Left lung (tissue), 14 donors: ENCODE measurements at places on chromosomes 2 and 18. TPM values are rescaled to one million over a fixed set of nuclear protein-coding genes. Genes with fewer than 3 reads are reported as not detected.

The PRPF40A gene
- total RNA-seq, result 68.8 TPM

The THSD7B gene
- 0.44 TPM for total RNA-seq

The IRS1 gene
- total RNA-seq, result 15.9 TPM

The CETN1 gene
- not detected for total RNA-seq

DNA sequence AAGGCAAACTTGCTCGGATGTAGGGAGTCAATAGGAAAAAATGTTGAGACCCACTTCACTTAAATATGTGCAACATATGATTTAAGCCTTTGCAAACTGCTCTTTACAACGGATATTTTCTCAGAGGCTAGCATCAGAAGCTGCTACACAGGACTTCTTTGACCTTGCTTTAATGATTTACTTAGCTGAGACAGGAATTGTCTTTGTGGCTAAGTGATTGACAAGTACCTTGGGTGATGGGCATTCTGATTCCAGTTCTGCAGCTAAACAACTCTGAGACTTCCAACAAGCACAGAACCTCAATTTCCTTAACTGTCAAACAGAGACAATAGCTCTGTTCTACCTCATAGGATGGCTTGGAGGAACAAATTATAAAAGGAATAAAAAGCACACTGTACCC, 150.2 kb downstream of the NCKAP5 start:
- H3K36me3 ChIP-seq, result no peaks in the 10 kb centered on the region
- H3K4me1 ChIP-seq, result peaks cover 4% of the 10 kb centered on the region
- no peak for DNase-seq
- H3K27ac ChIP-seq, result no peak overlapping the region
- H3K4me3 ChIP-seq, result no peak overlapping the region
- no peaks in the 10 kb centered on the region for H3K27me3 ChIP-seq

DNA sequence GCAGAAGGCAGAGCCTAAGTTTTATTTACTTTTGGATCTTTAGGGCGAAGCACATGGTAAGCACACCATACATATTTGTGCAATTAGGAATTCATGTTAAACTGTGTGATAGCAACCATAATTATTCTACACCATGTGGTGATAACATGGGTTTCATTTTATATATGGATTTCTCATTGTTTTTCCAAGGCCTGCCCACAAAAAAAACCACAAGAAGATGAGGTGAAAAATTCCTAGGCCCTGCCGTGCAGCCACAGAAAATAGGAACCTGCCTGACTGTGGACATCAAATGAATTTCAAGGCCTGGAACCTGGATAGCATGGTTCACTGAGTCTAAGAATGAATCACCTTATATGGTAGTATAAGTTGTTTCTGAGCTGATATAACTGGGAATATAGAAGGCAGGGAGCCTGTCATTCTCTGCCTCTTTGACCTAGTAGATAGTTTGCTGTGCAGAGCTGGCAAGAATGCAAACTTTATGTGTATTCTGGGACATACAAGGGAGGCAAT, 22.4 kb upstream of the SSB start:
- no peaks in the 10 kb centered on the region for H3K36me3 ChIP-seq
- no peak for DNase-seq
- no peaks in the 10 kb centered on the region for H3K4me1 ChIP-seq
- H3K4me3 ChIP-seq, result no peak overlapping the region

DNA sequence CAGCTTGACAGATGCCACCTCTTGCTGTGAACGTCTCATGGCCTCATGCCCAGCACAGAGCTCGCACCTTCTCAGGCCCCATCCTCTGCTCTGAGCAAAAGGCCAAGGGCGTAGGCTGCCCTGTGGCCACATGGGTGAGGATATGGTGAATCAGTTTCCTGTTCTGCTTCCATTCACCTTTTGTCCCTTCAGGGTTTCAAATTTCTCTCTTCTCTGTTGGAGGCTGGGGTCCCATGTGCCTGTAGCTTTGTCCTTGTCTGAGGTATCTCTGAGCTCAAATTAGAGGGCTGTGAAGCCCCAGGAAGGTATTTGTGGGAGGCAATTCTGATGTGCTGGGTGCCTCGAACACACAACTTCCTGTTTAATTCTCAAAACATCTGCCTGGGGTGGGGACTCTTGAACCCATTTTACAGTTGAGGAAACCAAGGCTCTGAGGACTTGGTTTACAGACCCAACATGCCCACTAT, 29.0 kb downstream of the ZAP70 start:
- H3K4me3 ChIP-seq, result no peak overlapping the region
- no peaks in the 10 kb centered on the region for H3K36me3 ChIP-seq
- DNase-seq, result no peak
- H3K27me3 ChIP-seq, result peaks cover 6% of the 10 kb centered on the region
- no peak overlapping the region for H3K27ac ChIP-seq
- H3K4me1 ChIP-seq, result no peaks in the 10 kb centered on the region

GRCh38 chr2:128781585-128782385, 463.1 kb upstream of the HS6ST1 start:
- no peaks in the 10 kb centered on the region for H3K4me1 ChIP-seq
- H3K4me3 ChIP-seq, result no peak overlapping the region
- H3K36me3 ChIP-seq, result no peaks in the 10 kb centered on the region
- no peak overlapping the region for H3K27ac ChIP-seq
- H3K27me3 ChIP-seq, result no peaks in the 10 kb centered on the region
- DNase-seq, result no peak

GRCh38 chr2:30580391-30580790, 133.3 kb downstream of the LCLAT1 start:
- H3K4me1 ChIP-seq, result no peaks in the 10 kb centered on the region
- H3K36me3 ChIP-seq, result no peaks in the 10 kb centered on the region
- no peak overlapping the region for H3K27ac ChIP-seq

GRCh38 chr2:182245963-182246362, 180.9 kb downstream of the PDE1A start:
- no peaks in the 10 kb centered on the region for H3K36me3 ChIP-seq
- H3K27ac ChIP-seq, result no peak overlapping the region

DNA sequence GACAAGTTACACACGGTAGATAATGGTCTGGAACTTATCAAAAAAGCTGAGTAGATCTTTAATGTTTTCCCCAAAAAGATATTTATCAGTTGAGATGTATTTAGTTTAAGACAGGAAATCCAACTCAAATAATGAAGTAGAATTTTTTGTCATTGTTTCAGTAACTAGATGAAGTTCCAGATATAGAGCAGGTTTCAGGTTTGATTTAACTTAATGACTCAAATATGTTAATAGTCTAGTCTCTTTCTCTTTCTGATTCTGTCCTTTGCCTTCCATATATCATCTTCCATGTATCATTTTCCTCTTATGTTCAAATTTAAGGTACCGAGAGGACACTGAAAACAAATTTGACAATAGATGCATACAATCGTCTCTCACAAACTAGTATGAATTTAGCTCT, 23.6 kb upstream of the DOCK10 start:
- no peaks in the 10 kb centered on the region for H3K36me3 ChIP-seq
- H3K4me1 ChIP-seq, result no peaks in the 10 kb centered on the region
- no peaks in the 10 kb centered on the region for H3K27me3 ChIP-seq
- no peak for DNase-seq
- H3K27ac ChIP-seq, result no peak overlapping the region

GRCh38 chr2:38262069-38262871, 114.8 kb downstream of the ATL2 start:
- no peaks in the 10 kb centered on the region for H3K36me3 ChIP-seq
- H3K27ac ChIP-seq, result no peak overlapping the region
- no peak for DNase-seq
- peaks cover 71% of the 10 kb centered on the region for H3K4me1 ChIP-seq
- H3K27me3 ChIP-seq, result no peaks in the 10 kb centered on the region

DNA sequence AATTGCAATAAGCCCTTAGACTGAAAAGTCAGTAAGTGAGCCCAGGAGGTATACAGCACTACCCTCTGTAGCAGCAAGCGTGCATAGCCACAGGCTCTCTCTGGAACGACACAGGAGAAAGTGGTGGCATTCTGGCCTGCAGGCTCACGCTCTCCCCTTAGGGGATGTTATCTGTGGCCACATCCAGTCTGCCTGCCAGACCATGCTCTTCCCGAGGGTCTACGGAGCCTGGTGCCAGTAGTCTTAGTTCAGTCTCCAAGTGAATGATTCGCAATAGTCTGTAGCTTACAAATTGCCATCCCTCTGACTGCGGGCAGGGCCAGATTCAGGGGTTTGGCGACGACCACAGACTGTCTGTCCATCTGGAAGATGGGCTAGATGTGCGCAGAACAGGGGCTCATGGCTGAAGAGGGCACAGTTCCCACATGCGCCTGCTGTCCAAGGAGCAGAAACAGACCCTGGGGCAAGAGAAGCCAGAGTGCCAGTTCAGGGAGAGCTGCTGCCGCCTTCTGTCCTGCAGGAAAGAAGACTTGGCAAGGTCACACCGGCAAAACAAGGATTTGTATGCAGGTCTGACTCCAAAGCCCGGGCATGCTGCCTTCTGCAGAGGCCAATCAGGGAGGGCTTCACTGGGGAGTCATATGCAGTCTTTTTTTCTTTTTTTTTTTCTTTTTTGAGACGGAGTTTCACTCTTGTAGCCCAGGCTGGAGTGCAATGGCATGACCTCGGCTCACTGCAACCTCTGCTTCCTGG, 3.5 kb upstream of the KLF11 start:
- peaks cover 8% of the 10 kb centered on the region for H3K27me3 ChIP-seq
- peak overlapping the region; percentile 72 for H3K27ac ChIP-seq
- H3K4me3 ChIP-seq, result no peak overlapping the region
- H3K36me3 ChIP-seq, result no peaks in the 10 kb centered on the region
- DNase-seq, result no peak
- peaks cover 75% of the 10 kb centered on the region for H3K4me1 ChIP-seq

DNA sequence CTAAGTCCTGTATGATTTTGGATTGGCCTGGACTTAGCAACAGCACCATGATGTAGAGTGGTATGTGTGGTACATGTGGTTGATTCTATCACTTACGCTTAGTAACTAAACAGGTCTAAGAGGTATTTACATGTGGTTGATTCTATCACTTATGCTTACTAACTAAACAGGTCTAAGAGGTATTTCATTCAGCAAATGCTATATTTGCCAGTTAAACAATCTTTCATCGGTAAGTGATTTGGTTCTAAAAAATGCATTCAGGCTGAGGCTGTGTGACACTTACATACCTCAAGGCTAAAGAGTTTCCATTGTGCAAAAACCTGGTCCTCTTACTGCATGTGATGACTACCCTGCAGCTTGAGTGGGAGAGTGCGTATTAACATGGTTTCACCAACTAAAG, 13.1 kb downstream of the EIF4E2 start:
- no peak for DNase-seq
- no peak overlapping the region for H3K27ac ChIP-seq
- peaks cover 95% of the 10 kb centered on the region for H3K36me3 ChIP-seq
- no peaks in the 10 kb centered on the region for H3K27me3 ChIP-seq
- peaks cover 5% of the 10 kb centered on the region for H3K4me1 ChIP-seq

DNA sequence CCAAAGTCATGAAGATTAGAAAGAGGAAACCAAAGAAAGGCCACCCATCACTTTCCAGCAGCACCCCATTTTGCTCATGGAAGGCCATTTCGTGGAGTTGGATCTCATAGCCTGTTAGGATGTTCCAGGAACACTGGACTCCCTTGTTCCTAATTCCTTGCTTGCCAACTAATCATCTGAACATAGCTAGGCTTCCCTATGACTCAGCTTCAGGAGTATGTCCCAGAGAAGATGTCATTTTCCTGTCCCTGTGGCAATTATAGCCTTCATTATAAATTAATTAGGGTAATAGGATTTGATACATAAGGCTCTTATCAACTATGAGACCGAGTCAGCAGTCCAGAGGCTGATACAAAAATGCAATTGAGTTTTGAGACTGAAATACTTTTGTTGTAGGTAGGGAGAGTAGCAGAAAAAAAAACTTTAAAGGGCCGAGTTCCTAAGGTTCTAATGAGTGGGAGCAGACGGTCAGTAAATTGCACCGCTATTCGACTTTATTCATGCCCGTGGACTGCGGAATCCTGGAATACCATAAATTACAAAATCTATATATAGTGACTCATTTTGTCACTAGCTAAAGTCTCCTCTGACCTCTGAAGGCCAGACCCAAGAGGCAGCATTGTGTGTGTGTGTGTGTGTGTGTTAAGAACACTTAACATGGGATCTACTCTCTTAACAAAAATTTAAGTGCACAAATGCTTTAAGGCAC, 311.8 kb downstream of the FBXO15 start:
- no peaks in the 10 kb centered on the region for H3K27me3 ChIP-seq
- H3K36me3 ChIP-seq, result no peaks in the 10 kb centered on the region
- H3K4me3 ChIP-seq, result no peak overlapping the region

DNA sequence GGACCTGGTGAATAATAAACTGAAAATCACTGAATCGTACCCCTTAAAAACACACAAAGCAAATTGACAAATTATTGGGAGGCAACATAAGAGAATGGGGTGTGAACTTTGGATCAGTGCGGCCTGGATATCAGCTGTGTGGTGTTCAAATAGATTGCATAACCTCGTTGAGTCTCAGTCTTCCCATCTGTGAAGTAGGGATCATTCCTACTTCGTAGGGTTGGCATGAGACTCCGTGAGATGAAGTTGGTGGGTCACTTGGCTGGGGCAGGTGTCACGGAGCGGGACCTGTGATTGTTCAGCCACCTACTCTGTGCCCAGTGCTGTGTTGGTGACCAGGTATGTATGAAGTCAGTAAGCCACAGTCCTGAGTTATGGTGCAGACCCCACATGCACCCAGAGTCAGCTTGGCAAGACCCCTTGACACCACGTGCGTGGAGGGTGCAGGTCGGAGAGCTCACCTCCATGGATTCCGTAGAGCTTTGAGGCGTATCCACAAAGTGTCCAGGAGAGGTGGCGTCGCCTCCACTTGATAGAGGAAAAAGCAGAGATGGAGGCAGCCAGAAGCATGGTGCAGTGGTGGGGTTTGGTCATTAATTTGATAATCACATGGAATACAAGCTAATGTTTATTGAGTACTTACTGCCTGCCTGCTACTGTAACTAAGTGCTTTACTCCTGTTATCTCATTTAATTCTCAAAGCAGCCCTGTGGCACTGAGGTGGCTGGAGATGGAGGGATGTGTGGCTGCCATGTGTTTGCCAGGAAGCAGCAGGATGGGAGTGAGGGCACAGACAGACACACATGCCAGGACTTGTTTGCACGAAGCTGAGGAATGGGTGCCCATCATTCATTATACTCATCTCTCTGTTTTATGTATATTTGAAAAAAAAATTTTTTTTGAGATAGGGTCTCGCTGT, 35.8 kb downstream of the HPCAL1 start:
- H3K4me1 ChIP-seq, result peaks cover 9% of the 10 kb centered on the region
- H3K27ac ChIP-seq, result no peak overlapping the region
- H3K36me3 ChIP-seq, result no peaks in the 10 kb centered on the region
- no peaks in the 10 kb centered on the region for H3K27me3 ChIP-seq
- DNase-seq, result no peak

GRCh38 chr2:207801259-207801658, 31.6 kb upstream of the FZD5 start:
- peaks cover under 1% of the 10 kb centered on the region for H3K4me1 ChIP-seq
- DNase-seq, result no peak
- no peaks in the 10 kb centered on the region for H3K27me3 ChIP-seq
- H3K36me3 ChIP-seq, result no peaks in the 10 kb centered on the region
- no peak overlapping the region for H3K27ac ChIP-seq
- no peak overlapping the region for H3K4me3 ChIP-seq

GRCh38 chr2:233938676-233939370, 21.6 kb downstream of the TRPM8 start:
- no peak overlapping the region for H3K4me3 ChIP-seq
- H3K4me1 ChIP-seq, result no peaks in the 10 kb centered on the region
- peaks cover 6% of the 10 kb centered on the region for H3K27me3 ChIP-seq
- no peaks in the 10 kb centered on the region for H3K36me3 ChIP-seq
- H3K27ac ChIP-seq, result no peak overlapping the region
